ENCODE measurements at places on chromosomes 11 and 22.

DNA sequence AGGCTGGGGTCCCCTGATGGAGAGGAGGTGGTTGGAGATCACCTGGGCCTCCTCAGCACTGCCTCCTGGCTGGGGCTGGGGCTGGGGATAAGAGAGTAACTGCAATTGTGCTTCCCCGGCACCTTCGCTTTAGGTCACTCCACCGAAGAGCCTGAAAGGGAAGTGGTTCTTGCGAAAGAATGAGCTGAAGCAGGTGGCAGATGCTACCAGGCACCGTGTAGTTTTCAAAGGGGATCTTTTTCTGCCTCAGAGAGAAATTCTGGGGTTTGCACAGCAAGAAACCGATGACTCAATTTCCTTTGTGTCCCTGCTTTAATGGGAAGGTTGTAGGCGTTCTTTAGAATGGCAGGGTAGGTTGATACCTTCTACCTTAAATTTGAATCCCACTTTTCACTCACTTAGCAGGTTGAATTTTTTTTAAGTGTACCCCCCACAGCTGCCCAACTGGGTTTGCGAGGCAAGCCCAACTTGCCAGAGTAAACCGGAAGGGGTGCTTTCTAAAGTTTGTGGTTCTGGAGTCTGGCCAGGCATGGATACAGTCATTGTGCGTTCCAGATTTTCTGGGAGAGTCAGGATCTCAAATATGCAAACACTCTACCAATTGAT lies 5.3 kb downstream of the CD44 start:
- DNase-seq: peak; percentile 51

- no peak for DNase-seq
Measured at GRCh38 chr11:23202611-23203010, 342.3 kb upstream of the CCDC179 start.

GRCh38 chr22:45187891-45188290 lies 24.2 kb downstream of the NUP50 start:
- no peak for DNase-seq

- peak; percentile 59 for DNase-seq
Measured at GRCh38 chr22:35539910-35540594, 579 bp upstream of the RASD2 start.

- no peak for DNase-seq
Measured at GRCh38 chr11:93219440-93219839, 21.6 kb upstream of the SLC36A4 start.

DNA sequence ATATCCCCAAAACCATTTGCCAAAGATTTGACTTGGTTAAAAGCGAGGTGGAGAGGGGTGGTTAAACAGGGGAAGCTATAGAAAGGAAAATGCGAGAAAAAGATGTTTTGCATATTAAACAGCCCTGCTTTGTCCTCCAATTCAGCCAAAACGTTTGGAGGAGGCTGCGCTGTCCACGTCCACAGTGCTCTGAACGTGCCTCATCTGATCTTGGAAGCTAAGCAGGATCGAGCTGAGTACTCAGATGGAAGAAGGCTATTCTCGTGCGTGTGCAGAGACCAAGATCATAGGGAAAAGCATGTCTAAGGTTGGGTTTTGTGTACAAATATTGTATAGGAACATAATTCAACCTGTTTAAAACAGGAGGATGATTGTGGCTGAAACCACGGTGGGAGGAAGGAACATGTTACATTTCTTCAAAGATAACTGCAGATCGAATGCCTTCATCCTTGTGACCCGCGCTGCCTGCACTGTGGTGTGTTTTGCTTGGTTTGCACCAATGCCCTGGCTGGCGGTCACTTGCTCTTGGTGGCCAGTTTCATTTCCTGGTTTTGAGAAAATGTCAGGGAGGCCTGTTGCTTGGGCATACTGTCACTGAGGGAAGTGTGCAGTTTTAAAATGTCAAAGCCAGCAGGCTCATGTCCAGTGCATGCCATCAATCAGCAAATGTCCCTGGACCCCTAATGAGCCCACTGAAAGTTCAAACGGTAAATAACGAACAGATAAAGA lies 40.4 kb downstream of the FLI1 start:
- DNase-seq: no peak

DNA sequence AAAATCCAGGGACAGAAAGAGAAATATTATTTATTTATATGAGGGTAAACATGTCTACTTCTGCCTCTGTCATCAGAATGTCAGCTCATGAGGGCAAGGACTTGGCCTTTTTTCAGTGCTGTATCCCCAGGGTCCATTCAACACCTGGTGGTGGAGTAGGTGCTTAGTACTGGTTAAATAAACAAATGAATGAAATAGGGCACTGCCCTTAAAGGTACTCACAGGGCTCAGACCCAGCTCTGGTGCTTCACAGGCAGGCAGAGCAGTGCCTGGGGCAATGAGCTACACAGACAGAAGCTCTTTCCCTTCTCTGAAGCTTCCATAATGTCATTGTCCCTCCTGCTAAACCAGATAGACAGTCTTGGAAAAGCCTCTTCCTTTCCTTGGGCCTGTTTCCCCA lies 30.9 kb downstream of the P4HA3 start:
- DNase-seq: no peak

GRCh38 chr11:103465555-103466140 lies 356.4 kb downstream of the DYNC2H1 start:
- DNase-seq: no peak

GRCh38 chr22:43109921-43110443 lies 568 bp upstream of the BIK start:
- DNase-seq: no peak

DNA sequence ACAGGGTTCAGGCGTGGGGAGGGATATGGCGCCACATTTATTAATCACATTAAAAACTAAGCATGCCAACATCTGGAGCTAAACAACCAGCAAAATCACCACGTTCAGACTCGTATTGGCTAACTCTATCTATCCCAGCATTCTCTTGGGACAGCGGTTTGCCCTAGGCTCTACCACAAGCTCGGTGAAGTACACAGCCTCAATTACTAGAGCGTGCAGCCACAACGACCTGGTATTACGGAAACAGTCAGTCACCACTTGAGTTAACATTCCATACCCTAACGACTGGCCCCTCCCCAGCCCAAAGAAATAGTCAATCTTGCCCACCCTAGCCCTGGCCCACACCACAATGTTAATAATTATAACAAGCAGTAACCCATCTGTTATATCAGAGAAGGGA lies 32.1 kb downstream of the APOL5 start:
- no peak for DNase-seq

DNA sequence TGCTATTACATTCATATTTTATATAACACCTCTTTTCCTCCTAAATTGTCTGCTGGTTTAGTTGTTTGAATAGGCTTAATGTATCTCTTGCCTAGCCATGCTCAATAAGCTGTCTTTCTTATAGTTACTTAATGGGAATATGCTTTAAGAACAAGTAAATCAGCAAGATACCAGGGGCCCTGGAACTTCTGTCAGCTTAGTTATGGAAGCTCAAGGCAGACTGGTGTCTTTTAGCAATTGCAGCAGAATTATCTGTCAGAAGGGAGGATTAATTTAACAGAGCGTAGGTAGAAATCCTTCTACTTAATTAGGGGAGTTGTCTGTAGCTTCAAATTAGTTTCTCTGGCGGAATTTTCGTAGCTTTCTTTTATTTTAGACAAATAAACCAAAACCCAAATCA lies 94.9 kb downstream of the C11orf91 start:
- DNase-seq: no peak

- no peak for DNase-seq
Measured at GRCh38 chr11:134557571-134558257, 145.7 kb upstream of the B3GAT1 start.
